ENCODE measurements at places on chromosomes 12 and 14. TPM values are rescaled to one million over a fixed set of nuclear protein-coding genes. Genes with fewer than 3 reads are reported as not detected.

- no peak for DNase-seq
Measured at GRCh38 chr14:59490756-59491155, 6.4 kb downstream of the JKAMP start.

DNA sequence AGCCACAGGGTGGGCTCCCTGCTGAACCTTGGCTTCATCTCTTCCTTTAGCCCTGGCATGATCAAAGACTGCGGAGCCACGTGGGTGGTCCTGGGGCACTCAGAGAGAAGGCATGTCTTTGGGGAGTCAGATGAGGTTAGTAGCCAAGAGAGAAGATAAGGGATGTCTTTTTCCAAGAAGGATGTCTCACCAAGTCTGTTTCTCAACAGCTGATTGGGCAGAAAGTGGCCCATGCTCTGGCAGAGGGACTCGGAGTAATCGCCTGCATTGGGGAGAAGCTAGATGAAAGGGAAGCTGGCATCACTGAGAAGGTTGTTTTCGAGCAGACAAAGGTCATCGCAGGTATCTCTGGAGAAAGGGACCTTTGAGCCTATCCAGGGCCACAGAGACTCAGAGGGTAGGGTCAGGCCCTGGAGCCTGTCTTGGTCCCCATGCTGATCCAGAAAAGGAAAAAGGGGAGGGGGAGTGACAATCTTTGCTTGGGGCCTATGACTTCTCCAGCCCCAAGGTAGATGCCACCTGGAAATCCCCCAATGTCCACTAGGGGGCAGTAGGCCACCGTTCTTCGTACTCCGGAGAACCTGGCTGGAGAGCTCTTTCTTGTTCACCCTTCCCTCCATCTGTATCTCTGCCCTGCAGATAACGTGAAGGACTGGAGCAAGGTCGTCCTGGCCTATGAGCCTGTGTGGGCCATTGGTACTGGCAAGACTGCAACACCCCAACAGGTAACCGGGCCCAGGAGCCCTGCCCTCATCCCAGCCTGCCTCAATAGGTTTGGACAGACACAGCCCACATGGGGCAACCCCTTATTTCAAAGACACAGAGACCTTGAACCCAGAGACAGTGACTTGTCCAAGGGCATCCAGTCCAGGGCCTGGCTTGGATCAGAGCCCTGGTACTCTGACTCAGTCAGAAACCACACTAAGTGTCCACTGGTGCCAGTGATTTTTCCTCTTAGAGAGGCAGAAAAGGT lies 2.0 kb downstream of the TPI1 start:
- DNase-seq, result peak; percentile 81

DNA sequence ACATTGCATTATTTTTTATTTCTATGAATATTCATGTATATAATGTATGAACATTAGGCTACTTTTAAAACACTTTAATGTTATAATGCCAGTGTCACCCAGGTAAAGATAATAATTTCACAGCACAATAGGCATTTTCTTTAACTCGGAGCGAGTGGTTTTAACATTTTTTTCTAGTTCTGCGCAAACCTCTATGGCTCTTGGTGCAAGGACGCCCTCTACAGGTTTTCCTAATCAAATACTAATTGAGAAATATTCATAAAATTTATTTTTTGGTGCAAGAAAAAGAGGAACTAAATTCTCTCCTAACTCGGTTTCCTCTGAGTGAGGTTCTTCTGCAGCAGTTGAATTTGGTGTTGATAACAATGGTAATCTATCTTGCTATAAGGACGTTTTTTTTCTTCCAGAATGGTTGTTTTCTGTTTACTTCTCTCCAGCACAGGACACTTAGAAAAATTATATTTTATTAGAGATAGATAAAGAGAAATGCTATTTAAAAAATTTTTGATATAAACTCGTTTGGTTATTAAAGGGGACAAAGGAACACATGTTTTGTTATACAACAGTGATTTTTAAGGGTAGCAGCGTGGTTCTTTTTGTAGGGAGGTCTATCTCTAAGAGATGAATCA lies 2.4 kb upstream of the WIF1 start:
- peak; percentile 13 for DNase-seq

The GUCY2C gene
- 126 TPM for polyA plus RNA-seq

DNA sequence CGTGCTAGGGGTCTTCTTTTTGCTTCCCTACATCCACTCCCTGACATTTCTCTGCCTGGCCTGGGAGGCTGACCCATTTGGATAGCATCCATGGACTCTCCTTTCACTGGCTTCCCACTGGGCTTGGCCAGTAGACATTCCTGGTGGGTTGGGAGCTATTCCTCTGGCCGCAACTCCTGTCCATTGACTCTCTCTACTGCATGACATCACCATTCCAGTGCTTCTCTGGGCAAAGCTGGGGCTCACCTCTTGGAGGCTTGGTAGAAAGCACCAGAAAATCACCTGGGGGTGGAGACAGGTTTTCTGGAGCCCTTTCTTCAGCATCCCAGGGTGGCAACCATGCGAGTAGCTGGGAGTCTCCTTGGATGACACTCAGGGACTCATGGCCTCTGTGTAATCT lies 16.7 kb upstream of the LHX5 start:
- DNase-seq, result no peak

The IAPP gene
- 0.10 TPM for polyA plus RNA-seq

GRCh38 chr14:24331731-24332267 lies 3.1 kb downstream of the ADCY4 start:
- DNase-seq, result no peak

DNA sequence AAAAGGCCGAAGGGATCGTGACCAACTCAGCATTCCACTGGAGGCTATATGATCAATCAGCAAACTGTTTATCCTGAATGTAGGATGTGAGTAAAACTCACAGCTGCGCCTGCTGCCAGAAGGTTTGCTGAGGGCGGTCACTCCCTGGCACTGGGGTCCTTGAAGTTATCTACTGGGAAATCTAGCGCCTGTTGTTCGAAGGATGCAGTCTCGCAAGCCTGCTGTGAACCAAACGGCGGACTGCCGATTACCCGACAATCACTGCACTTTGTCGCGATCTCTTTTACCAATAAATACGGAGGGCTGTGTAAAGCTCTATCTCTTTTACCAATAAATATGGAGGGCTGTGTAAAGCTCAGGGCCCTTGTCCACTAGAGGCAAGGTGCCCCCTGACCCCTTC lies 12.9 kb downstream of the DDX51 start:
- DNase-seq, result no peak

The CLEC2A gene
- polyA plus RNA-seq, result not detected

The LBHD2 gene
- not detected for polyA plus RNA-seq

DNA sequence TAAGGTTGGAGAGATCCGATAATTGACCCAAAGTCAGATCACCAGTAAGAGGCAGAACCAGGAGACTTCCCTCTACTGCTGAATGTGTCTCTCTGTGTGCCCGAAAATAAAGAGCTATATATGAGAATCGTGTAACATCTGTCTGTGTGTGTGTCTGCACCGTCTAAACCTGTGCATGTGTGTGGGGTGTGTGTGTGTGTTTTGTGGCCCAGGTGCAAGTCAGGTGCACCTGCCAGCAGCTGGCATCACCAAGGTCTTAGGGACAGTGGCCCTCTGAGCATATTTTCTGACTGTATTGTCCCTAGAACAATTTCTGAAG lies 24.7 kb upstream of the KRT78 start:
- no peak for DNase-seq

- DNase-seq, result no peak
Measured at GRCh38 chr12:51186465-51187085, 13.6 kb upstream of the TFCP2 start.

Measured in large intestine (tissue), 12 donors.